ENCODE measurements at places on chromosomes 3 and 15. TPM values are rescaled to one million over a fixed set of nuclear protein-coding genes. Genes with fewer than 3 reads are reported as not detected.

- DNase-seq, result no peak
- H3K36me3 ChIP-seq, result no peaks in the 10 kb centered on the region
- H3K4me3 ChIP-seq, result no peak overlapping the region
- H3K4me1 ChIP-seq, result no peaks in the 10 kb centered on the region
- no peak overlapping the region for H3K27ac ChIP-seq
Observed at GRCh38 chr3:50554553-50554952, 13.0 kb downstream of the C3orf18 start.

- H3K27me3 ChIP-seq, result no peaks in the 10 kb centered on the region
- H3K4me3 ChIP-seq, result no peak overlapping the region
- H3K4me1 ChIP-seq, result no peaks in the 10 kb centered on the region
Observed at GRCh38 chr3:85180-85579, 111.4 kb upstream of the CHL1 start.

DNA sequence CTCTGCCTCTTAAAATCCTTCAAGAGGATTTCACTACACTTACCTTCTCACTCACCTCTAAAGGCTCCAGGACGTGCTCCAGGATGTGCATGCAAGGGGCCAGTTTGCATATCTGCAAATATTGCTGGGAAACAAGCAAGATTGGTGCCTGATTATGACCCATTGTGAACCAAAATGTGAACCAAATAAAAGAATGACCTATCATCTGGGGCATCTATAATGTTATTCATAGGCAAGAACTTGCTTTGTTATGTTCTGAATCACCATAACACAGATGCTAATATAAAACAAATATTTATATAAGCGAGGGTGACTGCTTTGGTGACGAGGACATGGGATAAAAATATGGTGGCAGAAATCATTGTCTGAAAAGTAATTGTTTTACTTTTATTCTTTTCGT, 5.5 kb downstream of the IL12A start:
- no peaks in the 10 kb centered on the region for H3K36me3 ChIP-seq
- H3K4me3 ChIP-seq, result no peak overlapping the region
- H3K27me3 ChIP-seq, result no peaks in the 10 kb centered on the region
- no peak overlapping the region for H3K27ac ChIP-seq
- peaks cover 10% of the 10 kb centered on the region for H3K4me1 ChIP-seq

DNA sequence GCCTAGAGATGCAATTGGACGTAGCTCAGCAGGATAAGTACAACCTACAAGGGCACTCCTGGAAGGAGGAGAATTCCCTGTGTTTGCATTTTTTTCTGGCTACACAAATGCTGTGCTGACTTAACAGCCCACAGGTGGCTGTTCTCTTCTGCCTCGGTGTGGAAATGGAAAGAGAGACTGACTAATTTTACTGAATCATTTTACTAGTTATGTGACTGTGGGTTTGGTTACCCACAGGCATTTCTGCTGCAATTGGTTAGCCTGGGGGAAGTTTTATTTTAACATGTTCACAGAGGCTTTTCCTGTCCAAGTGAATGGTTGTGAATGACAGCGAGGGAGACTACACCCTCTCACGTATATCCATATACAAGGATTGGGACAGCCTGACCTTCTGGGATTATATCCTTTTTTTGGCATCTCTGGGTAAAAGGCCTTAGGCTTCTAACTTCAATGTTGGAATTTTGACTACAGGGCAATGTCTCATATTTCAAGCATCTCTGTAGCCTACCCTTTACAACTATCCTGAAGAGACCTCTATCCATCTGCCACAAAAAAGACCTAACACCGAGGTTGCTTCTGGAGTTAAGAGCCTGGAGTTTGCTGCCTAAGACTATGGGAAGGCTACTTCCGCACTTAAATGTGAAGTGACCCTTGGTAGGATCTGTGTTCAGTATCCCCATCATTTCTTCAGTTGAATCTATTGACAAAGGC, 67.2 kb upstream of the TP63 start:
- no peak overlapping the region for H3K27ac ChIP-seq
- no peak overlapping the region for H3K4me3 ChIP-seq

DNA sequence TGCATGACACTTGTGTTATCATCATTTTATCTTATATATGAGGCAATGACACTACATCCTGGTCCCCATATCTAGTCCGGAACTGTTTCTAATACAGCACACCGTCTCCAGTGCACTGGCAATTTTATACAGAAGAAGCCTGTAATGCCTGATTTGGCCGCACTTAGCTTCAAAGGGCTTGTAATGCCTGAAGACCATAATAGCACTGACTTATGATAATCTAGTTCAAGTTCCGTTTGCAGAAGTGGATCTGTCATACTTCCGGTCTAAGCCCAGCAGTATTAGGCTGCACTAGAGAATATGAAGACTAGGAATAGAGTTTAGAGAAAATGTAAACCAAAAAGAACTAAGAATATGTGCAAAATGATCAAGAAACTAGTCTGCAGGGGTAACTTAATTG, 1.3 kb downstream of the BNIP2 start:
- peak overlapping the region; percentile 100 for H3K27ac ChIP-seq
- peaks cover 49% of the 10 kb centered on the region for H3K4me1 ChIP-seq
- H3K36me3 ChIP-seq, result no peaks in the 10 kb centered on the region
- H3K27me3 ChIP-seq, result no peaks in the 10 kb centered on the region
- no peak for DNase-seq

DNA sequence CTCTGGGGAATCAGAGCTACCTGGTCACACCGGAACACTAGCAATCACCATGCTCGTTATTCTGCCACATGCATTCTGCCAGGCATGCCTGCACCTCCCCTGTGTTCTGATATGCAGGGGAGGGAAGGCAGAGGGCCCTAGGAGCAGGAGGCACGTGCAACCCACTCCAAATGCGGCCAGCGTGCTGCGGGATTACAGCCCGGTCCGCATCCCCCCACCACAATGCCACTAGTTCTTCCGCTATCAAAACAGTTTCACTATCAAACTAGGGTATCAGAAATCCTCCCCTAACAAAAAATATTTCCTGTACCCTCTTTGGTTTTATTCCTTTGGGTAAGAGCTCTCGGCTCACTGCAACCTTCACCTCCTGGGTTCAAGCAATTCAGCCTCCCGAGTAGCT, 223.2 kb upstream of the IGF1R start:
- H3K36me3 ChIP-seq, result no peaks in the 10 kb centered on the region
- no peak overlapping the region for H3K4me3 ChIP-seq
- no peak for DNase-seq
- H3K27ac ChIP-seq, result no peak overlapping the region
- H3K27me3 ChIP-seq, result peaks cover 53% of the 10 kb centered on the region

DNA sequence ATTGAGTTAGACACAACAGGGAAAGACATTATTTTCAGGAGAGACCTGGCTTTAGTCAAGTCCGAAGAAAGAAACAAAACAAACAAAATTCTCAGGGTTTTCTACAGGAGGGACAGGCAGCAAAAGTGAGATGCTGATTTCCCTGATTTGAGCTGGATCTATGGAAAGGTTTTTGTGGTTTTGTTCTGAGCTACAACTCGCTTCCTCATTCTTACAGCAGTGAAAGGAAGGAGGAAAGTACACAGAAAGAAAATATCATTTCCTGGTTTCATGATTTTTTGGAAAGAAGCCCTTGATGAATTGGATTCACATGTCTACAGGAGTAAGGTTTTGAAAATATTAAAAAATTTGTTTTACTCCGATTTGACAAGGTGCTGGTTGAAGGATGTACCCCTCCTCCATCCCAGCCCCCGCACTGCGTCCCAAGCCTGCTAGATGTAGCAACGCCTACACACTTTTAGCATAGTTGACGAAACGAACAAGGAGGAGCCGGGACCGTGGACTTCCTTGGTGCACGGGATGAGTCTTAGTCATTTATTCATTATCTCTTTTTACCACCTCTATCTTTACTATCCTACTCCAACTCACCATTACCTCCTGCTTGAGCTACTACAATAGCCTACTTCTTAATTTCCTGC, 10.8 kb downstream of the PRICKLE2 start:
- no peaks in the 10 kb centered on the region for H3K27me3 ChIP-seq
- DNase-seq, result no peak
- H3K4me1 ChIP-seq, result peaks cover 78% of the 10 kb centered on the region
- H3K36me3 ChIP-seq, result no peaks in the 10 kb centered on the region
- H3K27ac ChIP-seq, result peak overlapping the region; percentile 68

DNA sequence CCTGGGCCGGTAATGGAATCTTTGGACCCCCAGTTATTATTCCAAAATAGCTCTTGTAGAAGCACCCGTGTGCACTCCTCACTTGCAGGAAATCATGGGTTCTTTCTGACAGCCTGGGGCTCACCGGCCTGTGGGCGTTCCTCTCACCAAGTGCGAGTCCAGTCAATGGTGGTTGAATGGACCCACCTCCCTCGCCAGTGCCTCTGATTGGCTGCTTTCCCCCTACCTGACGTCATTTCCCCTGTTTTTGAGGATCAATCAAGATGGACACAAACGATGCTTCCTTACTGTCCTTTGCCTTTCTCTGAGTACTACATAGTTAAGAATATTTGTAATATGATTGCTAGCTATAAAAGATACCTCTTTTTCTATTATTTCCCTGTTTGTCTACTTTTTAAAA, 18.1 kb downstream of the MOBP start:
- no peak overlapping the region for H3K27ac ChIP-seq
- H3K27me3 ChIP-seq, result no peaks in the 10 kb centered on the region
- no peak overlapping the region for H3K4me3 ChIP-seq
- no peaks in the 10 kb centered on the region for H3K4me1 ChIP-seq

GRCh38 chr15:100801256-100801900, 78.3 kb upstream of the ALDH1A3 start:
- H3K4me1 ChIP-seq, result no peaks in the 10 kb centered on the region
- no peak overlapping the region for H3K27ac ChIP-seq
- no peak overlapping the region for H3K4me3 ChIP-seq
- DNase-seq, result no peak
- no peaks in the 10 kb centered on the region for H3K27me3 ChIP-seq

GRCh38 chr3:168061332-168061996, 34.3 kb downstream of the GOLIM4 start:
- no peaks in the 10 kb centered on the region for H3K36me3 ChIP-seq
- H3K27me3 ChIP-seq, result no peaks in the 10 kb centered on the region
- no peak overlapping the region for H3K27ac ChIP-seq
- no peak overlapping the region for H3K4me3 ChIP-seq
- DNase-seq, result no peak
- H3K4me1 ChIP-seq, result peaks cover 19% of the 10 kb centered on the region

DNA sequence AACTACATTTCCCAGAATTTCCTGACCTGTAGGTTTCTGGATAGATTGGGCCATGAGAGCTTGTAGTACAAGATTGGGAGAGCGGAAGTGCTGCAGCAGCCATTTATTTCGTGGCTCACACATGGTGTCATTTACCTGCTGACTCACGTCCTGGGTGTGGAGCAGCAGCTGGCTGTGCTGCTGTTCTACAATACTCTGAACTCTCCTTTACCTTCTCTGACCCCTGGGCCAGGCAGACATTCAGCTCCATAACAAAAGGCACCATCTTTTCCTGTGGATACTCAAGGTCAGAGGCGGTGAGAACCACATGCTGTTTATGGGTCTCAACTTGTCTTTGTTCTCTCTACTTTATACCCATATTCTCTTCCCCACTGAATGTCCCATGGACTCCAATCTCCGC, 490.2 kb downstream of the IGSF11 start:
- H3K4me3 ChIP-seq, result no peak overlapping the region
- H3K27me3 ChIP-seq, result no peaks in the 10 kb centered on the region
- no peak for DNase-seq
- H3K27ac ChIP-seq, result no peak overlapping the region
- no peaks in the 10 kb centered on the region for H3K4me1 ChIP-seq
- H3K36me3 ChIP-seq, result no peaks in the 10 kb centered on the region

DNA sequence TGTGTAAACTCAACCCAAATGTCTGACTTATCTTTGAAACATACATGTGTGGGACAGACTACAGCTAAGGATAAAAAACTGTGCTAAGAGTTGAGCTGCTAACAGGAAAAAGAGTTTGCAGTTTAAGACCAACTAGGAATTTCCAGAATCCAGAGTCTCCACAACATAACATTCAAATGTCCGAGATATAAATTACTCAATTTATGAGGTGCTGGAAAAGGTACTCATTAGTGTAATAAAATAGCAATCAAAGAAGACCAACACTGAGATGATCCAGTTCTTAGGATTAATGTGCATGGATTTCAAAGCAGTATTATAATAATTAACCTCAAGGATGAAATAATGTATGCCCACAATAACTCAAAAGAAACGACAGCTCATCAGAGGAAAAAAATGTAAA, 426.5 kb upstream of the KCNMB2 start:
- H3K27ac ChIP-seq, result no peak overlapping the region
- H3K36me3 ChIP-seq, result no peaks in the 10 kb centered on the region
- H3K27me3 ChIP-seq, result no peaks in the 10 kb centered on the region
- no peaks in the 10 kb centered on the region for H3K4me1 ChIP-seq

DNA sequence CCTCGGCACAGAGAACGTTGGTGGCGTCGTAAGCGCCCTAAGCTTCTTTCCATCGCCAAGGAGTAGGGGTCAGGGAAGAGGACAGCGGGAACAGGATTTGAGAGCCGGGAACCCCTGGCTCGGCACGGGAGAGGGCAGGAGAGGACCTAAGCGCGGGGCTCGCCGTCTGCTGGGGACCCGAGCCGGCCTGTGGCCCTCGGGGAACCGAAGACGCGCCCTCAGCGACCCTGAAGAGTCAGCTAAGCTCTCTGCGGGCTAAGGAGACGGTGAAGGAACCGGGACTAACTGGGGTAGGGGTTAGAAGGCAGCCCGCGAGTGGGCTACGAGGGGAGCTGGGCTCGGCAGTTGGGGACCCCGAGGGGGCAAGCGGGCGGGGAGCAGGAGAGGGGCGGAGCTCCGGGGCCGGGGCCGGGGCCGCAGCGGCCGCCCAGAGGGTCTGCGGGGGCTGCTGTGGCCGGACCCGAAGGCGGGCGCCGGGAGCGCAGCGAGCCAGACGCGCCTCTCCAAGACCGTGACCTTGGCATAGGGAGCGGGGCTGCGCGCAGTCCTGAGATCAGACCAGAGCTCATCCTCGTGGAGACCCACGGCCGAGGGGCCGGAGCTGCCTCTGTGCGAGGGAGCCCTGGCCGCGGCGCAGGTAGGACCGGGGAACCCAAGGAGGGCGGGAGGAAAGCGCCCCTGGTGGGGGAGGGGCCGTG, 574 bp downstream of the CASR start:
- H3K27ac ChIP-seq, result no peak overlapping the region
- peak overlapping the region; percentile 25 for H3K4me3 ChIP-seq
- H3K4me1 ChIP-seq, result peaks cover 12% of the 10 kb centered on the region
- H3K36me3 ChIP-seq, result no peaks in the 10 kb centered on the region
- H3K27me3 ChIP-seq, result peaks cover 36% of the 10 kb centered on the region

SGO1 gene
- total RNA-seq, result 0.71 TPM

ADAMTSL3 gene
- total RNA-seq, result 26.4 TPM

TMEM45A gene
- total RNA-seq, result 17.2 TPM

CCR2 gene
- total RNA-seq, result 15.8 TPM

PYGO1 gene
- total RNA-seq, result 8.7 TPM

LPCAT4 gene
- 37.0 TPM for total RNA-seq

LRRC15 gene
- 0.24 TPM for total RNA-seq

SSUH2 gene
- not detected for total RNA-seq

CYP8B1 gene
- total RNA-seq, result not detected

ROBO1 gene
- total RNA-seq, result 14.8 TPM

PAQR9 gene
- not detected for total RNA-seq

FSIP1 gene
- total RNA-seq, result 2.0 TPM

FAM107A gene
- 74.5 TPM for total RNA-seq

CCDC32 gene
- total RNA-seq, result 24.8 TPM

DLL4 gene
- 21.3 TPM for total RNA-seq
